ENCODE measurements at places on chromosomes 5 and 9.

- no peak for DNase-seq
Measured at GRCh38 chr9:110391826-110392485, 54.3 kb upstream of the TXNDC8 start.

DNA sequence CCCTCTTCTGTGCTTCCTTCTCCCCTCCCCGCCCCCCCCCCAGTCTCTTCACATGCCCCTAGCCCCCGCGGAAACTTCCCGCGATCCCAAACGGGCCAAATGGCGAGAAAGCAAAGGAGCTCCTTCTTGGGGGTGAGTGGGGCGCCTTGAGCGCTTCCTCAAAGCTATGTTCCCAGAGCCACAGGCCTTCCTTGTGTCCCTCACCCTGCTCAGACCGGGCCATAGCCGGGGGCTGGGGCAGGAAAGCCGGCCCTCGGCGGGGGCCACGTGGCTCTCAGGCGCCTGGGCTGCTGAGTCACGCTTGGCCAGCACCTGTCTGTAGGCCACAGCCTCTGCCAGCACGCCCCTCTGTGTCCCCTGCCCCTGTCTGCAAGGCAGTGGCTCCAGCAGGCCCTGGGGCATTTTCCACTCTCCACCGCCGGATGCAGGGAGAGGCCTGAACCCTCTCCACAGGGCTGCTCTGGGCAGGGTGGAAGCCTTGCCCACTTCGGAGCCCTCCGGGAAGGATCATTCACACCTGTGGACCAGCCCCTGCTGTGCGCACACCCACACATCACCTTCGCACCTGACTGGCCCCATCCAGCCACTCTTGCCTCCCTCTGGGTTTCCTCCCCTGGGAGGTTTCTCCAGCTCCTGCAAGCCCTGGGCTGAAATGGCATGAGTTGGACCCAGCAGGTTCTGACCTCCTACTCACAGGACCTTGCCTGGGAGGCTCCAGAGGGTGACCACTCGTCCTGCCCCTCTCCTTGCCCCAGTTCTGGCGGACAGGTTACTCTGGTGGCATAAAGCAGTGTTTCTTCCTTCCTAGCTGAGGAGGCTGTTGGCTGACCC is 1.2 kb upstream of the SQSTM1 start:
- DNase-seq, result no peak

GRCh38 chr9:72627147-72627546 is 105.7 kb downstream of the TMC1 start:
- DNase-seq, result no peak

GRCh38 chr5:154366353-154366752 is 79.4 kb upstream of the SAP30L start:
- no peak for DNase-seq

DNA sequence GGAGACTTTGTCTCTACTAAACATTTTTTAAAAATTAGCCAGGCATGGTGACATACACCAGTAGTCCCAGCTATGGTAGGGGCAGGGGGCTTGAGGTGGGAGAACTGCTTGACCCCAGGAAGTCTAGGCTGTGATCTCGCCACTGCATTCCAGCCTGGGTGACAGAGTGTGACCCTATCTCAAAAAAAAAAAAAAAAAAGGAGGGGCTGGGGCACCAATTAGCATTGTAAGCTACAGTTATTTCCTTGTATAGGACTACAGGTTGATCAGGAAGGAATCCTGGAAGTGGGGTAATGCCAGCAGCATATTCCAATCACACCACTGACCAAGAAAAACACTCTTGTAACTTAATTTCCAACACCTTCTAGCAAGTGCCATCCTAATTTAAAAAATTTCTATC is 32.1 kb downstream of the PWWP2A start:
- DNase-seq, result no peak

DNA sequence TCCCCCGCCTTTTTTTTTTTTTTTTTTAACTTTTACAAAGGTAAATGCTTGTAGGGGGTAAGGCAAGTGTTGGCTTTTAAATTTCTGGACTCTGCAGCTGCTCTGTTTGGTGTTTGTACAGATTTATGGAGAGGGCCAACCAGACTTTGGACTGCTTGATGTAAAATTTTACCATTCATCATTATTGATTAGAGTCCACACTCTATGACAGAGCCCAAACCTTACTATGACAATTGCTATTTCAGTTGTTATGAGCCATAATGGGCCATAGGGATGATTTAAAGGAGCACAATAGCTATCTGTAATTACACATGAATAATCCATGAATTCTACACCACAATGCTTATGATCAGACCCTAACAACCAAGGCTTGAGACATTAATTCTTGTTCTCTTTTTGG is 867.2 kb downstream of the NR2F1-AS1 start:
- DNase-seq, result no peak

DNA sequence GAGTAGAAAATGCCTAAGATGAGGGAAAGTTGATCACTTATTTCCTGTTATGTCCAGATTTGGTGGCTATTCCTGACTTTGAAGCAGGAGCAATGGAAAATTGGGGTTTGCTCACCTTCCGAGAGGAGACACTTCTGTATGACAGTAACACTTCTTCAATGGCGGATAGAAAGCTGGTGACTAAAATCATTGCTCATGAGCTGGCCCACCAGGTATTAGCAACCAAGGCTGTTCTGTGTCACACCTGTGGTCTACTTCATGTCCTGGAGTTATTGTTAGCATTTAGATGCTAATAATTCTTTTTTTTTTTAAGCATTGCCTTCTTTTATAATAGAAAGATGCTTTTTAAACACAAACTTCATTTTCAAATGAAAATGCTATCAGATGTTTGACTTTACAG is 57.9 kb downstream of the LNPEP start:
- DNase-seq, result no peak

GRCh38 chr5:126365446-126366198 is 57.6 kb upstream of the GRAMD2B start:
- no peak for DNase-seq

GRCh38 chr9:38107811-38108304 is 38.8 kb upstream of the SHB start:
- DNase-seq, result no peak

GRCh38 chr5:14816999-14817761 is 54.4 kb downstream of the ANKH start:
- DNase-seq, result no peak

DNA sequence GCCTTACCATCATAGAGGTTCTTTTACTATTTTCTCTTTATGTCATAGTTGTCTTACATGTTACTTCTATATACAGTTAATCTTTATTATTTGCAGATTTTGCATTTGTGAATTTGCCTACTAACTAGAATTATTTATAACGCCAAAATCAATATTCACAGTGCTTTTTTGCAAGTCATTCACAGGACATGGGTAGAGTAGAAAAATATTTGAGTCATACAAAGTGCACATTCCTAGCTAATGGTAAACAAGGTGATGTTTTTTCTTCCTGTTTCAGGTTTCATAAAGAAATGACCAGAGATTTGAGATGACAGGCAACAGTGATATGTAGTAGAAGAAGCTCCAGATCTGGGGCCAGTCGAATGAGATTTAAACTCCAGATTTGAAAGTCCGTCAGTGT is 30.0 kb upstream of the OR2Y1 start:
- no peak for DNase-seq

GRCh38 chr5:27474047-27474309 is 435.6 kb upstream of the CDH9 start:
- no peak for DNase-seq

DNA sequence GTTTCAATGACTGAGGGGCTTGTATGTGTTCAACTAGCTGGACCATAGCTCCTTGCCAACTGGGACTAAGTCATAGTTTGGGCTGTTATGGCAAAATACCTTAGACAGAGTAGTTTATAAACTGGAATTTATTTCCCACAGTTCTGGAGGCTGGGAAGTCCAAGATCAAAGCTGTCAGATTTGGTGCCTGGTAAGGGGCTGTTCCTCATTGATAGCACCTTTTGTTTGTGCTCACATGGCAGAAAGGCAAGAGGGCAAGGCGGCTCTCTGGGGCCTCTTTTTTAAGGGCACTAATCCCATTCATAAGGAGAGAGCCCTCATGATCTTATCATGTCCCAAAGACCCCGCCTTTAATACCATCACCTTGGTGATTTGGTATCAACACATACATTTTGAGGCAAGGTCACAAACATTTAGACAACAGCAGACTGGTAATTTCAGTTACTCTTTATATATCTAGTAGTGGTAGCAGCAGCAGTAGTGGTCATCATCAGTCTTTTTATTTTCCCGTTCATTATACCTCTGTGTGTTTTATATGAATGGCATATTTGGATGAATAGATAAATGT is 477.0 kb downstream of the CCDC171 start:
- DNase-seq, result no peak

DNA sequence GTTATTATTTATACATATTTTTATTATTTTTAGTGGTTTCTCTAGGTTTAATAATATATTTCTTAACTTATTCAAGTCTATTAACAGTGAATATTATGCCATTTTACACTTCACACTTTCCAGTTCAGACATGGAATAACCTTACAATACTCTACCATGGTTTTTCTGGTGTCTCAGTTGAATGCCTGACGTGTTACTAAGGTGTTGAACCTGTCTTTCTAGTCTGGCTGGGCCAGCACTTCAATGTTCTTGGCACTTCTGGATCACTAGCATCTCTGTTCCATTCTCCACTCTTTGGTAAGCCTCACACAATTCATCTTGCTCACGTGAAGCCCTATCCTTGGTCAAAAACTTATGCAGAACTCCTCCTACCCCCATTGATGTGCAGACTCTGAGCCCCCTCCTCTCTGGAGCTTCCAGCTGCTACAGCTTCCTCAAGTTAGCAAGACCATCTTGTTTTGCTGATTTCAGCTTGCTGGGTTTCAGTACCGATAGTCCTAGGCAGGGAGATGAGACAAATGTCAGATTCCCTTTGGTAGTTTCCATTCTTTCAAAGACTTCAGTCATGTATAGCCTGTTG is 243.1 kb downstream of the FBXO4 start:
- no peak for DNase-seq

DNA sequence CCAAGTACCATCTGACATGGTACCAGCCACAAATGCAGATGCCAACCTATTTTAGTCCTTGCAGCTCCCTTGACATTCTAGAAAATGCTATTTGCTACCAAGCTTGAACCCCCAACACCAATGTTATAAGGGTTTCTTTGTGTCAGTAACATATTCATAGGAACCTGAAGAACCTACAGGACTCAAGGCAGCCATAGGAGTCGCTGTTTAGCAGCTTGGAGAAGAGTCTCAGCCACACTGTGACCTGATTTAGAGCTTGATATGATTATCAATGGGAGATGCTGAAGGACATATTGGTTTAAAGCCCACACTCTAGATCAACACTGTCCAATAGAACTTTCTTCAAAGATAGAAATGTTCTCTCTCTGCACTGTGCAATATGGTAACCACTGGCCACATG is 6.4 kb upstream of the ZFR start:
- no peak for DNase-seq

GRCh38 chr5:104062621-104063377 is 500.2 kb upstream of the NUDT12 start:
- no peak for DNase-seq

DNA sequence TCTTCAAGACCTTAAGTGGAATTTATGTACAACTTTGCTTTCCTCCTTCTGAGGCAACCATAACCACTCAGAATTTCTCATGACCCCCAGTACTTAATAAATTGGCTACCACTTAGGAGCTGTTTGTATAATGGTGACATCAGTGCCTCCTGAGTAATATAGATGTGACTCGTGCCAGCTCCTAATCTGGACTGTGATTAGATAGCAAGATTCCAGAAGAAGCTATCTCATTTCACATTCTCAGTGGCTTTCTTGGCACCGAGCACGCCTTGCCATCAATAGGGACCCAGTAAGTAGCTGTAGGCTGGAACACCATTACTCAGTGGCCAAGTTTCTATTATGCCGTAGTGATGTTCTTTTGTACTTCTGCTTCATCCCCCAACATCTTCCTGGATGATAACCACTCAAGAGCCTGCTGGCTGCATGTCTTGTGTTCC is 228.8 kb downstream of the CD180 start:
- DNase-seq, result no peak

- peak; percentile 20 for DNase-seq
Measured at GRCh38 chr5:156556666-156557406, 229.9 kb downstream of the SGCD start.

DNA sequence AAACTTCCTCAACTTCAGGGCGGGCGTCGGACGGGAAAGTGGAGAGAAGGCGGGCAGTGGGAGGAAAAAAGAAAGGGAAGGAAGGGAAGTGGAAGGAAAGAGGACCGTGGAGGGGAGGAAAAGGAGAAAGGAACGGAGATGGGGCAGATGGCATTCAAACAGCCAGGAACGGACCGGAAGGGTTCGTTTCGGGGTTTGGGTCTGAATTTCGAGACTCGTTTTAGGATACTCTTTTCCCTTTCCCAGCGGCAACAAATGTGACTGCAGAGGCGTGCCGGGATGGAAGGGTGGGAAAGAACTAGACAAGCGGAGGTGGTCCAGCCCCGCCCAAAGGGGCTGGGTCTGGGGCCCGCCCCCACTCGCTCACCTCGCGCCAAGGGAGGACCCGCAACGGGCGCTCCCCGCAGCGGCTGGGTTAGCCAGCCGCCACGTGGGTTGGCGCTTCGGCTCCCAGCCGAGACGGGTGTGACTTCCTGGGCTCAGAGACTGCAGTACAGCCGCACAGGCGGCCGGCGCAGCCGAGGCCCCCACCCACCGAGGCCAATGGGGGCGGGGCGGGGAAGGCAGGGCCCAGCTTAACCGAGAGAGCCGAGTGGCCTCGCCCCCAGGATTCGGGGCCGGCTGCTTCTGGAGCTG is 2.7 kb downstream of the VCAN start:
- peak; percentile 61 for DNase-seq

DNA sequence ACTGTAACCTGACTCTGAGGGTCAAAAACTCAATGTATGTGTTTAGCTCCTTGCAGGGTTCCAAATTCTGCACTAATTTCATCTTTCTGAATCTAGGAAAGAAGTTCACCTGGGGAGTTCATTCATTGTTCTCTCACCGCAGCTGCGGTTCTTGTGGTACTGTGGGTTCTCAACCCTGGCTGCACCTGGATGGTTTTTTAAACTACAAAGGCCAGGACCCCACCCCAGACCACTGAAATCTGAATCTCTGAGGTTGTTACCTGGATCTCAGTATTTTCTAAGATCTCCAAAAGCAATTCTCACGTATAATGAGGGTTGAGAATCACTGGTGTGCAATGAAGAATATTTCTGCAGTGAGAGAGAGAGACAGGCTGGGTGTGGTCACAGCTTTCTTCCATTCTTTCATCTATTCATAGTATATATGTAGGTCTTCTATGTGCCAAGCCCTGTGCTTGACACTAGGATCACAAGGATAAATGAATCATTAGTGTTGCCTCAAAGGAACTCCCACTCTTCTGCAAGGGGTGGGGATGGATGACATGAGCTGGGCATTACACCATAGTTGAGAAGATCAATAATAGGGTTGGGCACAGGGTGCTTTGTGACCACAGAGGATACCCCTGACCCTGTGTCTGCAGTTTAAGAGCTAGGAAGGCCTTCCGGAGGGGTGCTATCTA is 109.8 kb downstream of the GALNT10 start:
- no peak for DNase-seq

- DNase-seq, result no peak
Measured at GRCh38 chr5:33631786-33632185, 191.0 kb downstream of the TARS1 start.

DNA sequence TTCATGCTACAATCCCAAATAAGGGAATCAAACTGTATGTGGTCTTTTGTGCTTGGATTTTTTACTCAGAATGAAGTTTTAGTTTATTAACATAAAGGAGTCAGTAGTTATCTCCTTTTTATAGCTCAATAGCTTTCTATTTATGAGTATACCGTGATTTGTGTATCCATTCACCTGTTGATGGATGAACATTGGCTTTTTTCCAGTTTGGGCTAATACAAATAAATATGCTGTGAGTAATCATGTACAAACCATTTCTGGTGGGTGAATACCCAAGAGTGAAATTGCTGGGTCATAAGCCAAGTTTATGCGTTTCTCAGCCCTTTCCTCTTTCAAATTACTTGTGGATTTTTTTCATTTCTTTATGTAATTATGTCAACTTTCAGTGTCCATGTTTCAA is 395.3 kb downstream of the OSTF1 start:
- no peak for DNase-seq

All from NCI-H524 treated with DMSO at 0.1 percent for 48 hours (cell line).